ENCODE measurements at places on chromosomes 2 and 18. TPM values are rescaled to one million over a fixed set of nuclear protein-coding genes. Genes with fewer than 3 reads are reported as not detected.

- no peak for DNase-seq
These were observed 331.1 kb downstream of the PLCL1 start for GRCh38 chr2:198135481-198135934.

UCN gene
- 1.4 TPM for polyA plus RNA-seq

OTX1 gene
- not detected for polyA plus RNA-seq

ONECUT2 gene
- polyA plus RNA-seq, result not detected

TLX2 gene
- not detected for polyA plus RNA-seq

DNA sequence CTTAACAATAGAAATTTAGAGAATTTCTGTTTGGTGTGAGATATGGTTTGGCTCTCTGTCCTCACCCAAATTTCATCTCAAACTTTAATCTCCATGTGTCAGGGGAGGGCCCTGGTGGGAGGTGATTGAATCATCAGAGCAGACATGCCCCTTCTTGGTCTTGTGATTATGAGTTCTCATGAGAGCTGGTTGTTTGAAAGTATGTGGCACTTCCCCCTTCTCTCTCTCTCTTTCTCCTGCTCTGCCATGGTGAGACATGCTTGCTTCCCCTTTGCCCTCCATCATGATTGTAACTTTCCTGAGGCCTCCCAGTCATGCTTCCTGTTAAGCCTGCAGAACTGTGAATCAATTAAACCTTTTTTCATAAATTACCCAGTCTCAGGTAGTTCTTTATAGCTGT, 524.7 kb upstream of the ACVR2A start:
- no peak for DNase-seq

DNA sequence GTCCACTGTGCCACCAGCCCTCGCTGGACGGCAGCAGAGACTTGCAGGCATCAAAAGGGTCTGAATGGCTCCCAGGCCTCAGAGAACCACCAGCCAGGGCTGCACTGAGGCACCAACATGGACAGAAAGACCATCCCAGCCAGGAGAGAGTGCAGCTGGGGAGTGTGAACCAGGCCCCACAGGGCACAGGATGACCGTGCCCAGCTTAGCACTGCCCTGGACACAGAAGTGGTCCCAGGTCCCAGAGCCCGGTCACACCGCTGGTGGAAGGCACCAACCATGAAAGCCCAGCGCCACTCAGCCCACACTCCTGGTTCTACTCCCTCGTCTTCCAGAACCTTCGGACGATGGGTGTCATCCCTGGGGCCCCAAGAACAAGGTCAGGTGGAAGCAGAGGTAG, 20.5 kb downstream of the AQP12A start:
- DNase-seq, result no peak

GRCh38 chr2:65562890-65563289, 130.5 kb upstream of the SPRED2 start:
- DNase-seq, result no peak

CPS1 gene
- not detected for polyA plus RNA-seq

- no peak for DNase-seq
These were observed 127.4 kb upstream of the CTDP1 start for GRCh38 chr18:79552140-79552631.

FAM124B gene
- polyA plus RNA-seq, result 0.20 TPM

FAM237A gene
- not detected for polyA plus RNA-seq

DNA sequence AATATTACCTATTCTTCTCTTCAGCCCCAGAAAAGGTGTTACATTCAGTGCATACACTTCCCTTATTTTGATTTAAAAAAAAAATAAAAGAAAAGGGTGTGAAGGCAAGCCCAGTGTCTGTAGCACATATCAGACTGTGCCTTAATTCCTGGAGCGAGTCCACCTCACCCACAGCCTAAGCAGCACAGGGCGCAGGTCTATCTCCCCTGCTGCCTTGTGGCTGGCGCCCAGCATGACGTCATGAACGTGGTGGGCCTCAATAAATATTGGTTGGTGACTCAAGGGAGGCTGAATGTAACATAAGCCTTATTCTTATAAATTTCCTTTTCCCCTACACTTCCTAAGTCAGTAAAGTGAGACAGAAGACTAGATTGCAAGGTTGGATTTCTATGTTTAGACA, 26.4 kb downstream of the ST3GAL5 start:
- DNase-seq, result no peak

GRCh38 chr2:226447338-226448300, 352.0 kb downstream of the IRS1 start:
- no peak for DNase-seq

- DNase-seq, result no peak
These were observed 72.0 kb upstream of the ZCCHC2 start for GRCh38 chr18:62450546-62451410.

Measured in naive B cell (primary cell).